ENCODE measurements at places on chromosomes 11 and 22. TPM values are rescaled to one million over a fixed set of nuclear protein-coding genes. Genes with fewer than 3 reads are reported as not detected.

MUC6 gene
- not detected for polyA plus RNA-seq

KCNQ1 gene
- not detected for polyA plus RNA-seq

DAGLA gene
- polyA plus RNA-seq: 0.03 TPM

GRCh38 chr22:29738118-29738815 is 18.5 kb downstream of the CABP7 start:
- DNase-seq: no peak

PANX2 gene
- 1.9 TPM for polyA plus RNA-seq

CDHR5 gene
- not detected for polyA plus RNA-seq

NUMA1 gene
- polyA plus RNA-seq: 85.2 TPM

GRCh38 chr11:89633135-89633705 is 76.9 kb upstream of the TRIM77 start:
- no peak for DNase-seq

CYTH4 gene
- polyA plus RNA-seq: 0.73 TPM

- no peak for DNase-seq
These were observed 73.9 kb upstream of the SEZ6L start for GRCh38 chr22:26095256-26095956.

DNA sequence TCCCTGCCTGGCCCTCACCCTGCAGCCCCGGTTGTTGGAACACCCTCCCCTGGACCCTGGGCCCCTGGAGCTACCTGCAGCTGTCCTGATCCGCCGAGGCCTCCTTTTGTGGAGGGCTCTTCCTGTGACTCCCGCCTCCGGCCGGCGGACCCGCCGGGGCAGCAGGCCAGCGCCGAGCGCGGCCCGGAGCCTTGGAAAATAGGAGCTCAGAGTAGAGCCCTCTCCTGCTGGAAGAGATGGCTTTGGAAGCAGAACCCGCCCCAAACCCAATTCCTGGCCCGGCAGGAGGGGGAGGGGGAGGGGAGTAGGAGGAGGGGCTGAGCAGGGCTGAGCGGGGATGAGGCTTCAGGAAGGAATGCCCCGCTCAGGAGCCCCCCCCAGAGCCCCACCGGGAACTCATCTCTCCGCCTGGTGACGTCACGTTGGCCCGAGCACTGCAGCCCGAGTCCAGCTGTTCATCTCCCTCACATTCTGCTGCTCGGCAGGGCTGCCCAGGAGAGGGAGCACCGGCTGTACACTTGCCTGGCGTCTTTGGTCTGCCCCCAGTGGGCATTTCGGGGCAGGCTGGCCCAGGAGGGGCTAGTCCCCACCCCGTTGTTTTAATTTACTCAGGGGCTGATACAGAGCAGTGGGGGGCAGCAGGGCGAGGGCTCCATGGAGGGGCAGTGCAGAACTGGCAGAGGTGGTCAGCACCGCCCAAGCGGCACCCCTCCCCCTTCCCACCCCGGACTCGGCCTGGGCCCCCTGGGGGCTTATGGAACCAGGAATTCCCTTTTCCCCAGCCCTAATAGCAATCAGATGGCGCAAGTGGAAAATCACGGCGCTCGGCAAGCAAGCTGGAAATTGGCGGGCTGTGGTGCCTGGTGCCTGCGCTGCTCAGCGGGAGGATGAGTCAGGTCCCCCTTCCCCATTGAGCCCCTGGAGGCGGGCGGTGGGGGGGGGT is at the start of gene MRGPRF:
TSS of gene MRGPRF (minus strand) at position 238 of the 943 bp plus-strand sequence. CDS start 3,345 bp downstream, outside the sequence.
- DNase-seq: no peak

HSPB2 gene
- not detected for polyA plus RNA-seq

MMP27 gene
- polyA plus RNA-seq: not detected
